ENCODE measurements at places on chromosomes 1 and 21.

DNA sequence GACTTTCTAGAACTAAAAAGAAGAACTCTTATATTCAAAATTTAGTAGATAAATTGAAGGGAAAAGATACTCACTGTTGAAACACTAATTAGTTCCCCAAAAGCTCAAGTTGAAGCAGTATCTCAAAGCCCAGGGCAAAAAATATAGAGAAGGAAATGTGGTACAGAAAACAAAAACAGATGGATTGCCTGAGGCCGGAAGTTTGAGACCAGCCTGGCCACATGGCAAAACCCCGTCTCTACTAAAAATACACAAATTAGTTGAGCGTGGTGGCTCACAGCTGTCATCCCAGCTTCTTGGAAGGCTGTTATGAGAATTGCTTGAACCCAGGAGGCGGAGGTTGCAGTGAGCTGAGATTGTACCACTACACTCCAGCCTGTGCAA, 36.0 kb downstream of the FAM177B start:
- no peak for DNase-seq

GRCh38 chr1:226989085-226989920, 49.2 kb downstream of the COQ8A start:
- DNase-seq = no peak

- DNase-seq = no peak
Measured at GRCh38 chr1:221343607-221344006, 398.3 kb downstream of the DUSP10 start.

- DNase-seq = no peak
Measured at GRCh38 chr1:98325646-98326440, 335.7 kb upstream of the SNX7 start.

GRCh38 chr1:67332653-67333529, 25.2 kb downstream of the IL12RB2 start:
- DNase-seq = no peak

- DNase-seq = no peak
Measured at GRCh38 chr1:51240084-51240483, 4.0 kb downstream of the RNF11 start.

GRCh38 chr1:169326261-169326955, 41.2 kb downstream of the NME7 start:
- no peak for DNase-seq

GRCh38 chr1:27774654-27775053, 1.6 kb downstream of the STX12 start:
- no peak for DNase-seq

GRCh38 chr1:36735939-36736730, 253.4 kb upstream of the CSF3R start:
- no peak for DNase-seq

GRCh38 chr1:183472488-183473216, at the start of gene SMG7:
Gene SMG7 (plus strand): TSS chr1:183472499. CDS start chr1:183472621, 122 bp downstream.
- DNase-seq = no peak

- no peak for DNase-seq
Measured at GRCh38 chr1:22526098-22526497, 37.2 kb upstream of the EPHA8 start.
